Cerebellar cortex (tissue), 1 donor: ENCODE measurements at places on chromosomes 1 and 21.
A peak's percentile ranks its signal among the peaks of the same experiment; 100 is the strongest.

DNA sequence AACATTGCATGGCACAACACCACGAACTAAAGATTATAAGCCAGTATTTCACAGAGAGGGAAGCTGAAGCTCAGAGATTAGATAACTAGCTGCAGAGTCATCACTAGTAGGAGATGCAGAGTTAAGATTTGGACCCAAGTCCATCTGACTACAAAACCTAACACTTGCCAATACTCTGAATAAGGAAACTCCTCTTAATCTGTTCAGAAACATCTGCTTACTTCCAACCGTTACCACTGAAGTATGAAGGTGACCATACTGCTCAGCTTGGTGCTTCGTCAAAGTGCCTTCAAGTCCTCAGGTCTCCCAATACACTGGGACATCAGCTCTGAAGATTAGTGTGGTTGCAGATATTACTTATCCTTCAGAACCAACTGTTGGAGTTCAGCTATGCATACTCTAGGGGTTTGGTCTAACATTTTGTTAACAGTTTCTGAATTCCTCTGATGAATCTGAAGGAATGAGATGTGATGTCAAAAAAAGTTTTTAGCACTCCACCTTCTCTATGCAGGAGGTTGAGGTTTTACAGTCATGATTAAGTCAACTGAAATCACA is 179.6 kb downstream of the TPR start:
- no peak for DNase-seq

DNA sequence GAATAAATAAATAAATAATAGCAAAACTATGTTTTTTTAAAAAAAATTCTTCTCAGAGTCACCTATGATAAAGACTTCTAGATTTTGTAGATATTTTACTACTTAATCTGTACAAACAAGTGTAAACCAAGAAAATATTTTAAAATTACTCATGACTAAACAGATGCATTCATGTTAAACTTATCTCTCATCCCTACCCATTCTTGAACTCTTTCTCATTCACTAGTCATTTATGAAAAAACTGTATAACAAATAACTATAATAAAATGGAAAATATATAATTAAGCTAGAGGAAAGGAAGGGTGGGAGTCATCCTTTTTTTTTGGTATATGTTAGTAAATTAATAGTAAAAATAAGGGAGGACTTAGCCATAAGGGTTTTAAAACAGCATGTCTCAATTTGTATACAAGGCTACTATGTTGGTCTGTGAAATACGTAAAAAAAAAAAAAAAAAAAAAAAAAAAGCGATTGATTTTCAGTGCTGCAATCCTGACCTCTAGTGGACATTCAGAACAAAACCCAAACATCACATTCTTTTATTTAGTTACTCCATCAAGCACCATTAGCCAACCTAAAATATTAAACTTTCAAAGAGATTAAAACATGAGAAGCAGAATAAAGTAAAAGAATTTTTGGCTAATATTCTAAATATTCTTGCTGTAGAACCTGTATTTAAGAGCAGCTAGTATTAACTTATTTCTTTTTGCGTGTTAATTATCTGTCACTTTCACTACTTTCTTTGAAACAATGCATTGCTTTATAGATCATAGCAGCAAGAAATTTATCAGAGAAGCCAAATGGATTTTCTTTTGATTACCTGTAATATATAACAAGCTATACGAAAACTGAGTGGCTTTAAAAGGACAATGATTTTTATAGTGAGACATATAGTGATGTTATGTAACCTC is 255.8 kb upstream of the CACYBP start:
- DNase-seq, result peak; percentile 73

GRCh38 chr1:39839651-39840050 is 43.7 kb downstream of the TRIT1 start:
- no peak for DNase-seq

DNA sequence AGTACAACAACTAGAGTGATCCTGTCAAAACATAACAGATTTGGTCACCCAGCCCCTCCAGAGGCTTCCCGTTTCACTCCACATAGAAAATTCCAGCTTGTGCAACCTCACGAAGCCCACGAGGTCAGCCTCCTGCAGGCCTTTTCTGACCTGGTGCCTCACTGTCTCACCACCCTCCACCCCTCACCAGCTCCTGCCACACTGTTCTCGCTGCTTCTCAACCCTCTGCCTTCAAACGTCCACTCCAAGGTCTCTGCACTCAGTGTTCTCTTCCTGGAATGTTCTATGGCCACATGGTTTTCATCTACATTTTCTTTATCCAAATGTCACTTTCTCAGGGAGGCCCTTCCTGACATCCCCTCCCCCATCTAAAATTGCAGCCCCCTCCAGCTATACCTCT is 178.9 kb downstream of the DHRS3 start:
- DNase-seq, result no peak

DNA sequence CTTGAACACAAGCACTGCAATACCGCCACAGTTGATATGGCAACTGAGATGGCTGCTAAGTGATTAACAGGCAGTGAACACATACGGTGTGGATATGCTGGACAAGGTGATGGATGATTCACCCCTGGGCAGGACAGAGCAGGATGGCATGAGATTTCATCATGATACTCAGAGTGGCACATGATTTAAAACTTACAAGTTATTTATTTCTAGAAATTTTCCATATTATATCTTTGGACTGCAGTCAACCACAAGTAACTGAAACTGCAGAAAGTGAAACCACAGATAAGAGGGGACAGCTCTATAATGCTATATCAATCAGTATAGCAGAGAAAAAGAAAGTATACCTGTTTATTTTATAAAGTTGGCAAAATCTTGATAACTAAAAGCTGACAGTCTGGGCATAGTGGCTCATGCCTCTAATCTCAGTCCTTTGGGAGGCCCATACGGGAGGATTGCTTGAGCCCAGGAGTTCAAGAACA is 47.9 kb downstream of the PHACTR4 start:
- DNase-seq, result no peak
